ENCODE measurements at places on chromosomes 1 and 21. TPM values are rescaled to one million over a fixed set of nuclear protein-coding genes. Genes with fewer than 3 reads are reported as not detected.

The TXNIP gene
- total RNA-seq = 151 TPM

The SLC44A5 gene
- 1.7 TPM for total RNA-seq

The KPRP gene
- total RNA-seq = not detected

The OTUD3 gene
- 4.0 TPM for total RNA-seq

The SLC22A15 gene
- not detected for total RNA-seq

The SPRR1B gene
- not detected for total RNA-seq

The PLEKHN1 gene
- total RNA-seq = 0.37 TPM

The DIO1 gene
- total RNA-seq = not detected

The WLS gene
- 50.8 TPM for total RNA-seq

The PLA2G2A gene
- total RNA-seq = not detected

DNA sequence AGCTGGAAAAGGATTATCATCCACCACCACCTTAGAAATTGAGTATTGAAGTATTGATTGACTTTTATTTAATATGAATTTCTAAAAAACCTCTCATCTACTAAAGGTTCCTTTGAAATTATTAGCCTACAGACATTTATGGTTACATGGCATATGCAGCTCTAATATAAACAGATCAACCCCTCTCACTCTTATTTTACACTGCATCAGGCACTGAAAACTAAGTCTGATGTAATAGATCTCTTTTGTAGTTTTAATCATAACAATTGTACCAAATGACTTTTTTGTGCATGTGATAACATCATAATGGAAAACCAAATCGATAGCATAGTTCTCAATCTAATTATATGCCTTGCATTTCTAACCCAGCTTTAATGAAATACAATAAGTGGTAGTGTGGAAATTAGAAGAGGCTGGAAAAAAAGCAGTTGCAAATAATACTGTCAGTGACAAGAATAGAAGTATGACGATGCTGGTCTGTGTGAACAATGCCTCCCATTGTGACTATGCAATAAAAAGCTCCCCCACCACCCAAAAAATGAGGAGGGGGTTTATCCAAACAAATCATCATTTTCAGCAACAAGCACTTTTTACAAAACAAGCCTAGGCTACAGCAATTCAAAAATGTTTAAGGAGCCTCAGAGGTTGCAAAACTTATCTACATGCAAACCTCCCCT is 426.5 kb upstream of the NFIA start:
- DNase-seq = no peak

- no peak for DNase-seq
These were observed 23.5 kb downstream of the COP1 start for GRCh38 chr1:176183618-176184017.

GRCh38 chr1:202572867-202573266 is 137.4 kb downstream of the SYT2 start:
- no peak for DNase-seq

GRCh38 chr1:41456847-41457540 is 27.5 kb downstream of the EDN2 start:
- no peak for DNase-seq

DNA sequence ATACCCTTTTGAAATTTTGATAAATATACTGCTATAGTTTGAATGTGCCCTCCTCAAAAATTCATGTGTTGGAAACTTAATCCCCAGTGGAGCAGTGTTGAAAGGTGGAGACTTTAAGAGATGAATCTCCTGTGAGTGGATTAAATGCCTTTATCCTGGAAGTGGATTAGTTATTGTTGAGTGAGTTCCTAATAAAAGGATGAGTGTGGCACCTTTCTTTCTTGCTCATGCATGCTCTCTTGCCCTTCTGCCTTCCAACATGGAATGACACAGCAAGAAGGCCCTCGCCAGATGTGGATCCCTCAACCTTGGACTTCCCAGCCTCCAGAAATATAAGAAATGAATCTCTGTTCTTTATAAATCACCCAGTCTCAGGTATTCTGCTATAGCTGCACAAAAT is 51.8 kb downstream of the CD160 start:
- no peak for DNase-seq

DNA sequence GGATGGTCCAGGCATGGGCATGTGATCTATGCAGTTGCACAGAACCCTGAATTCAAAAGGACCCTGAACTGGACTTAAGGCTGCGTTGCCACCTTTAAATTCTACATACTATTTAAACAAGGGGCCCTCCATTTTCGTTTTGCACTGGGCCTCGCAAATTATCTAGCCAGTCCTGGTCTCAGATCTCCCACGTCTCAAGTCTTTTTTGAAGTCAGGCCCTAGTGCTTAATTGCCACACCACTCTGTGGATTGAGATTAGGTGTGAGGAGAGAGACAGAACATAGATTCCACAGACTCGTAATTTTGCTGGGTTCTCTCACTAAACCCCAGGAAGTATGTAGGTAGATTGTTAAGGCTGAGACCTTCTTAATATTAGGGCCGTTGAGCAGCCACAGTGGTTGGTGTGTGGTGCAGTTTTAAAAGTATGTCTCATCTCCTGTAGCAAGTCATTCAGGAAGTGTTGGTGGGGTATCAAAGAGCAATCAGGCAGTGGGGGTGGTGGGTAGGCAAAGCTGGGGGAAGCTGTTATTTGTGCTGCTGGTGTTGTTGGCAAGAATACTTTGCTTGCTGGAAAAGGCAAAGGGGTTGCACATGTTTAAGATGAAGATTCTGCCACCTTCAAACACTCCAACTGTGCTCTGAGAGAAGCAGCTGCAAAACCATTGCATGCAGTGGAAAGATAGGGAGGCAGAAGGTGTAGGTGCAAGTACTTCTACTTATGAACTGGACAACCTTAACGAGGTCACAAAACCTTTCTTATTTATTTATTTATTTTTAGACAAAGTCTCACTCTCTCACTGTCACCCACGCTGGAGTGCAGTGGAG is 11.2 kb downstream of the CD84 start:
- no peak for DNase-seq

GRCh38 chr1:23882746-23883145 is 14.7 kb upstream of the FUCA1 start:
- DNase-seq = no peak

- DNase-seq = no peak
These were observed 1.7 kb downstream of the LHX9 start for GRCh38 chr1:197918807-197919345.

DNA sequence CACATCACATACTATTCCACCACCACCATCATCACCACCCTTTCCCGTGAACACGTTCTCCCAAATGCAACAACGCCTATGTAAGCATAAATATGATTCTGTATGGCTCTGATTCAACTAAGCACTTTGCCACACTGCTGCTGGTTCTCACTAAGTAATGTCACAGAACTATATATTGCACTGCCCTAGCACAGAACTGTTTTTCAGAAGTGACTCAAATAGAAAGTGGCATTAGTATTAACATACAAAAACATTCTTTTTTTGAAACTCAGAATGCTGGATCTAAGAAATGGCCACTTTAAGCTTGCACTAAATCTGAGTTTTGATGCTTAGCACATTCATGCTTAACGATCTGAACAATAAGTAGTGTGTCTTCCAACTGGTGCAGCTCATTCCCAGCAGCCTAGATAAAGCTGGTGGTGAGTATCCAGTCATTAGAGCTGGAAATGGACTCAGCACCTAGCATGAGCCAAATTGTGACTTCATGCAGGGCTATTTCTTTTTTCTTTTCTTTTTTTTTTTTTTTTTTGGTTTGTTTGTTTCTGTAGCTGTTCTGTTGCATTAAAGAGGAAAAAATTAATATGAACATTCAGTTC is 46.2 kb upstream of the ZC3H11B start:
- no peak for DNase-seq

DNA sequence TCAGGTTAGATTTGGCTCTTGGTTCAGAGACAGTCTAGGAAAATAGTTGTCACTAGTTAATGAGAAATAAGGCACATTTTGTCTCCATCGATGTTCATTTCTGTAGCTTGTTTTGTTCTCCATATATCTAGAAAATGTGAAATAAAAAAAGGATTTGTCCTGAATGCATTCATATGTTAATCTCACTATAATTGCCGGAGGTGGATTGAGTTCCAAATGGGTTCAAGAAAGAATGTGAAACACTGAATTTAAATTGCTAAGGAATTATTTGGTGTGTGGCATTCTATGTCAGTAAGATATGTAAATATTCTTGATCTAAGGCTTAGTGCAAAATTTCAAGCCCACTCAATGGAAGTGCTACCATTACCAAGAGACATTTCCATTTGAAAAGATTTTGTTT is 176.7 kb downstream of the LRRC7 start:
- DNase-seq = no peak

- DNase-seq = no peak
These were observed 51.1 kb downstream of the ATF6 start for GRCh38 chr1:161817176-161817730.

GRCh38 chr21:15874615-15875014 is 144.8 kb downstream of the USP25 start:
- DNase-seq = no peak

DNA sequence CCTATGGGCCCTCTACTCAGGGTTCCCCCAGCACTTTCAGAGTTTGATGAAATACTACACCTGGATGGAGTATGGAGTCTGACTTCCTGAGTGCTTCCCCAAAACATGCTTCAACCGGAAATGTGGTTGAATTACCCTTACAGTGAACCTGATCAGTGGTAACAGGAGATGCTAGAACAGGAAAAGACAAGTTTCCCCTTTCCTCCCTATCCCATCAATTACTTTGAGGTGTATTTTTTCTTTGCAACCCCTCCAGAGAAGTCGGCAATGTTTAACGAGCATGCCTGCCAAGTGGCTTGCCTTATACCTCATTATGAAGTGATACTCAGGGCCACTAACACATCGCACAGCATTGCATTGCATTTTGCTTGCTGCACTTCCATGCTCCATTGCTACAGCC is 7.0 kb downstream of the KRTAP15-1 start:
- DNase-seq = no peak

- peak; percentile 51 for DNase-seq
These were observed 167.4 kb downstream of the TNFSF18 start for GRCh38 chr1:172883387-172883791.

DNA sequence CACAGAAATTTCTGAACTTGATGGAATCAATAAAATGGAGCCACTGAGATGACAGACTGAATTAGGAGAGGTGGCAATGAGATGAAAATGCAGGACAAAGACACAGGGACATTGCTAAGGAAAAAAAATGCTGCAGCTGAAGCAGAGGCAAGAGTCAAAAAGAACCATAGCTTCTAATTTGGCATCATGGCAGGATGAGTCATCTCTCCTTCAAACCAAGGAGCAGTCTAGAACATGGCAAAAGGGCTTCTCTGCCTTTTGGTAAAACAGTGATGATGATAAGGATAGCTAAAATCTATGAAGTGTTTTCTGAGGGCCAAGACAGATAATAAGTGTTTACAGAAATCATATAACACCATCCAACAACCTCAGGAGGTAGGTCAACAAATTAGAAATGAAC is 16.8 kb downstream of the SLC19A2 start:
- DNase-seq = no peak

GRCh38 chr1:93729906-93730305 is 48.3 kb upstream of the BCAR3 start:
- DNase-seq = no peak

DNA sequence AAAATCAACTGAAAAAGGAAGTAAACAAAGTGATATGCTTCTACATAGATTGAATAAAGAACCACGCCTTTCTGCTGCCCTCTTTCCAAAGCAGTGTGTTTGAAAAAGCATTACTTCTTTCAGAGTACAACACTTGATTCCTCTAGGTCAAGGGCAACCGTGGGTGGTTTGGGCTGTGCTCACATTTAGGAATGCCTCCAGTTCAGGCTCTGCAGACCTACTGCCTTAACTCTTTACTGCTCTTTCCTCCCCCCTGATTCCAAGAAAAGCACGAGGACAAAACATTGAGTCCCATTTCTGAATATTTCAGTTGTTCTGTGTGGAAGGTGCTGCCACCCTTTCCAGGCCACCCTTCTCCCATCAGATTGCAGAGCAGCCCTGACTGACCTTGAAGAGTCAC is 45.2 kb downstream of the ADAMTS1 start:
- DNase-seq = no peak

DNA sequence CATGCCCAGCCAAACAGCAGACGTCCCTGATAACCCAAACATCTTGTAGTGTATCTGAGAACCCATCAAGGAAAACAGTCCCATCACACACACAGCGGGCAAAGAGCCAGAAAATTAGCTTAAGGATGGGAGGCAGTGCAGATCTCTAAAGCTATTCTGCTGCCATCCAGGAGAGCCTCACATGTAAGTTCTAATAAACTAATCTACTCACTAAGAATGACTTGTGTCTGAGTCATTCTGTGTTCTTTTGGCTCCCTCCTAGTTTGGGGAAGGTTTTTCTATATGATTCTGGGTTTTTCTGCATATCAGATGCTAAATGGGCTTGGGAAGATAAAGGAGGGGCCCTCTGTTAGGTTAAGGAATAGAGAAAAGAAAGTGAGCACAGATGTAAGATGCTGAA is 162.8 kb downstream of the HUNK start:
- DNase-seq = no peak

GRCh38 chr1:166189126-166189525 is 22.3 kb upstream of the FAM78B start:
- no peak for DNase-seq

Measured in dermis blood vessel endothelial cell (primary cell).